Trophoblast cell (in vitro differentiated cells and primary cell): ENCODE measurements at places on chromosomes 12 and 14.

DNA sequence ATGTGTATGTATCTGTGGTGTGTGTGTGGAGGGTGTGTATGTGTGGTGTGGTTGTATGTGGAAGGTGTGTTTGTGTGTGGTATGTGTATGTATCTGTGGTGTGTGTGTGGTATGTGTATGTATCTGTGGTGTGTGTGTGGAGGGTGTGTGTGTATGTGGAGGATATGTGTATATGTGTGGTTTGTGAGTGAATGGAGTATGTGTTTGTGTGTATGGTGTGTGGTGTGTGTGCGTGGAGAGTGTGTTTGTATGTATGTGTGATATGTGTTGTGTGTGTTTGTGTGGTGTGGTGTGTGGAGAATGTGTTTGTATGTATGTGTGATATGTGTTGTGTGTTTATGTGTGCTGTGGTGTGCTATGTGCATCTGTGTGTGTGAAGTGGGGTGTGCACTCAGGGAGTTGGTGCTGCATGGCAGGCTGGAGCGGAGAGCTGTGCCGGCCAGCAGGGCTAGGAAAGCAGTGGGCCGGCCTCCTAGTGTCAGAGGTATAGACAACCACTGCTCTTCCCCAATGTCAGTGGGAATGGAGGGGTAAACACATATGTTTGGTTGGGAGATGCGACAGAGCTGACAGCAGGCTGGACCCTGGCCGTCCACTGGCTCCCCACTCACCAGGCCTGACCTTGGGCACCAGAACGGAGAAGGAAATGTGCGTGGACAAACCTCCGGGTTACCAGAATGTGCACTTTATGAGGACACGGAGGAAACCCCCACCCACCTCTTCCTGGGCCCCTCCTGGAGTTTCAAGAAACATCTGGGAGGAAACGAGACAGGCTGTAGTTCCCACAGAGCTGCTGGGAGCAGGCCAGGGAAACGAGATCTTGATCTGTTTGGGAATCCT is 60.7 kb downstream of the CLMN start:
- DNase-seq, result no peak

DNA sequence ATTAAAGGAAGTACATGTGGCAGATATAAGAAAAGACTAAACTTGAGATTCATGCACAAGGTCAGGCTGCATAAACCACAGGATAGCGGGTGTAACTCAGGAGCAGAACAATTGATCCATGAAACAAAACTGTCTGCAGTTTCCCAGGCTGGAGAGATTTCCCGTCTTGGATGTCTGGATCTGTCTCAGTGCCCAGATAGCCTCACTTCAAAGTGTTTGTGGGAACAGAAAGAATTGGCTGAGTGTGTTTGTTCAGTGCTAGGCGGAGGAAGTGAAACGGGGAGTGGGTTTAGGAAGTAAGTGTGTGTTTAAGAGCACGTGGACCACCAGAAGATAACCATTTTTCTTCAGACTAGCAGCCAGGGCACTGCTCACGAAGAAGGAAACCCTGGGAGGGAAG is 1.4 kb upstream of the RNASE10 start:
- no peak for DNase-seq

DNA sequence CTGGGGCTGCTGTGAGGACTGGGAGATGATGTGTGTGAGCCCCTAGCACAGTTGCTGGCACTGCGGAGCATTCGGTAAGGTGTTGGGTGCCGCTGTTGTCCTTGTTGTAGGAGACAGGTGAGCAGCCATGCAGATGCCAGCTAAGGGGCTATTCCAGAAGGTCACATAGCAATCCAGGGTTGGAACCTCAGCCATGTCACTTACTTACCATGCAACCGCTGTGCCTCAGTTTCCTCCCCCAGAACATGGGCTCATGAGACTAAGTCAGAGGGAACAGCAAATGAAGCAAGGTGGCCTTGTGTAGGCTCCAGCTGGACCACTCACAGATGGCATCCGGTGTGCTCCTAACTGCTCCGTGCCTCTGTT is 13.2 kb downstream of the DTX1 start:
- no peak for DNase-seq

DNA sequence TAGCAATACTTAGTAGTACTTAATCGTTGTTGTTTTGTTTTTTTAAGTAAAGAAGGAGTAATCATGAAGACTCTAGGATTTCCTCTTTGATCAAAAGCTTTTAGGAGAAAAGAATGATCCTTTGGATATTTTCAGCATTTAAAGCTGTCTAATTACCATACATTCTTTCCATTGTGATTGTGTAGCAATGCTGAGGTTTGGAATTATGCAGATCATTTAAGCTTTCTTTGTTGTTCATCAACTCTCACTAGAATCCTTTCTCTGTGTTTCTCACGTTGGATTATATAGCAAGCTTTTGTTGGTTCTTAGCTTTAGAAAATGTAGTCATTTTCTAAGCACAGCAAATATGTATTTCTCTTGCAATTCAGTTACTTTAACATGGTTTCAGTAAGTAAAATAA is 25.8 kb downstream of the CCDC91 start:
- DNase-seq, result no peak

DNA sequence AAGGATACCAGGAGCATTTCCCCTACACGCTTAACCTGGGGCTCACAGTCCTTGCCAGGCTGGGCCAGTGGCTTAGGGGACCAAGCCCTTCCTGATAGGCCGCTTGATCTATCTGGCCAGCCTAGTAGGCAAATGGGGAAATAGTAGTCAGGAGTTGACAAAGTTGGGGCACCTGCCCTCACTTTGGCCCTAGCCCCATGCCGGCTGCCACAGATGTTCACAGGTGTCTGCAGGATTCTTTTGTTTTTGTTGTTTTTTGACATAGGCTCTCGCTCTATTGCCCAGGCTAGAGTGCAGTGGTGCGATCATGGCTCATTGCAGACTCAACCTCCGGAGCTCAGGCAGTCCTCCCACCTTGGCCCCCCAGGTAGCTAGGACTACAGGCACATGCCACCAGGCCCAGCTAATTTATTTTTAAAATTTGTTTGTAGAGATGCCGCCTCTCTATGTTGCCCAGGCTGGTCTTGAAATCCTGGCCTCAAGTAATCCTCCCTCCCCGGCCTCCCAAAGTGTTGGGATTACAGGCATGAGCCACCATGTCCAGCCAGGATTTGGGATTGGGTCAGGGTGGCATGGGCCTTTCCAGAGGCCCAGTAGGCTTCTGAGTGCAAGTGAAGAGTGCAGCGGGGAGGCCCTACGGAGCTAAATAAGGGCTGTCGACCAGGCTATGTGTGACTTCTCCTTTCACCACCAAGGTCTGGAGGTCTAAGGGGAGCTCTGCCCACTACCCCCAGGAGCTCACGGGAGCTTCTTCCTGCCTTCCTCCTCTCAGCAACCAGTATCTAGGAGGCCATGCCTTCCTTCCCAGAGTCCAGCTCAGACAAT is 15.5 kb upstream of the HDAC7 start:
- DNase-seq, result no peak

DNA sequence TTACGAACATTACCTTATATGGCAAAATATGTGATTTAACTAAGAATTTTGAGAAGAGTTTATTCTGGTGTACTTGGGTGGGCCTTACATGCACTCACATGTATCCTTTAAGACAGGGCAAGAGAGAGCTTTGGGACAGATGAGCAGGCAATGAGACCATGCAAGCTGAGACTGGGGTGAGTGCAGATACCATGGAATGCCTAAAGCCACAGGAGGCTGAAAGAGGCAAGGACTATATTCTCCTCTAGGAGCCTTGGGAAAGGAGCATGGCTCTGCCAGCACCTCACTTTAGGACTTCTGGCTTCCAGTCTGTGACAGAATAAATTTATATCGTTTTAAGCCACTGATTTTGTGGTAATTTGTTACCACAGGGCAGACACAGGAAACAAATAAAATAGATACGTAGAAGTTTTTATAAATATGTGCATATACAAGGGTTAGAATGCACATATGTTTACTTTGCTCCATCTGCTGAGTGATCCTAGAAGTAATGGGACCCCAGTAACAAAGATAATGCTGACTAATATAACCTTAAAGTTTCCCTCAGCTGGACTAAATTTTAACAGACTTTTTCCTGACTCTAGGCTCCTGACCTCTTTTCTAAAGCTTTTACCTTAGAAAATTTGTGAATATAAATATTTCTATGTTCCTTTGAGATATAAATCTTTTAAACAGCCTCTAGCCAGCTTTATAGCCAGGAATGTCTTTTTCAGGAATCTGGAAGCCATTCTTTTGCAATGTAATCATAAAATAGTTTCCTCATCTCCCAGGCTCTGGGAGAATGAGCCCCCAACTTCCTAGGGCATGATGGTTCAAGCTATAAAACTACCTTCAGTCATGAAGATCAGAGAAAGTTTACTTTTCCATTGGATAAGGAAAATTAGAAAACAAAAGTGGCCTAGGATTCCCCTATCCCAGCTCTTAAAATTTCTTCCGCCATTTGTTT is 216.8 kb downstream of the PPFIA2 start:
- no peak for DNase-seq

DNA sequence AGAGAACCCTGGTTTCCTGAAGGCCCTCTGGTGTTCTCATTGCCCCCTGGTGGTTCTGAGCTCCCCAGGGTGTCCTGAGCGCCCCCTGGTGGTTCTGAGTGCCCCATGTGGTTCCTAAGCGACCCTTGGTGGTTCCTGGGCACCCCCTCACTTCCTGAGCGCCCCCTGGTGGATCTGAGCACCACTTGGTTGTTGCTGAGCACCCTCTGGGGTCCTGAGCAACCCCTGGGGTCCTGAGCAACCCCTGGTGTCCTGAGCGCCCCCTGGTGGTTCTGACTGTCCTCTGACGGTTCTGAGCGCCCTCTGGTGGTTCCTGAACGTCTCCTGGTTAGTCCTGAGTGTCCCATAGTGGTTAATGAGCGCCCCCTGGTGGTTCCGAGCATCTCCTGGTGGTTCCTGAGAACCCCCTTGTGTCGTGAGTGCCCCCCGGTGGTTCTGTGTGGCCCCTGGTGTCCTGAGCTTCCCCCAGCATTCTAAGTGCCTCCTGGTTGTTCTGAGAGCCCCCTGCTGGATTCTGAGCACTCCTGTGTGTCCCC is 568.3 kb downstream of the TMEM121 start:
- no peak for DNase-seq

DNA sequence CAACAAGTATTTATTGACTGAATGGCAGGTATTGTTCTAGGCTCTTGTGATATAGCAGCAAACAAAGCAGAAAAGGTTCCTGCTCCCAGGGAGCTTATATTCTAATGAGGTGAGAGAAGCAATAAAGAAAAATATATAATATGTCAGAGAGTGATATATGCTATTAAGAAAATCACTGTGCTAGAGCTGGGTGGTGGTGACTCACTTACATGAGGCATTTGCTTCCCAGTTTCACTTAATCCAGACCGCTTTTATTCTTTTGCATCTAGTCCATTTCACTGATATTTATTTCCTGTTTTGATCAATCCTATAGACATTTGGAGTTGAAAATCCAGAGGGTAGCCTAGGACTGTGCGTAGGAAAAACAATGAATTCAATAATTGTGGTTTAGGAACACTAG is 17.5 kb downstream of the TRHDE start:
- no peak for DNase-seq

GRCh38 chr12:103913100-103913499 is 17.1 kb upstream of the HSP90B1 start:
- no peak for DNase-seq

DNA sequence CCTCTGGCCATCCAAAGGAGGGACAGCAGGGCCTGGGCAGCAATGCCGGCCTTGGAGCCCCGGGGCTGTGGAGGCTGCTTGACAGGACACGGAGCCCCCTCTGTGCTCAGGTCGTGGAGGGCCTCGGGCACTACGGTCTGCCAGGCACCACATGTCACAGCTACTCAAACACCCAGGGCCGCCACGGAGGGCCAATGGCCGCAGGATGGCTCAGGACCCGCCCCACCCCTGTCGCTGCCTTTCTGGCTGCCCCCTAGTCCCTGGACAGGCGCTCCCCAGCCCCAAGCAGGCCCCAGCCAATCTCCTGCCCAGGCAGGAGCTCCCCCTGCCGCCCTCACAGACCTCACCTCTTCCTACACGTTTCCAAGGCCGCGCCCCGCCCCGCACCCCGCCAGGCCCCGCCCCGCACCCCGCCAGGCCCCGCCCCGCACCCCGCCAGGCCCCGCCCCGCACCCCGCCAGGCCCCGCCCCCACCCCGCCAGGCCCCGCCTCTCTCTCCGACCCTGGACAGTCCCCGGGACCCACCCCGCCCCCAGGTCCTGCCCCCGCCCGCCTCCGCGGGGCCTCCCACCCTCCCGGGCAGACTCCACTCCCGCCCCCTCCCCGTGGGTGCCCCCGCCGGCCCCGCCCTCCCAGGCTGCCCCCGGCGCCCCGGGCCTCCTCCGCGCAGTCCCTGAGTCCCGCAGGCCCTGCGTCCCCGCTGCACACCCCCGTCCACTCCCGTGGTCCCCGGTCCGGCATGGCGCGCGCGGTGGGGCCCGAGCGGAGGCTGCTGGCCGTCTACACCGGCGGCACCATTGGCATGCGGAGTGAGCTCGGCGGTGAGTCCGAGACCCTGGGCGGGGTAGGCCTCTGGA is at the start of gene ASPG:
TSS of gene ASPG (plus strand) at position 669 of the 857 bp plus-strand sequence. CDS start at position 740, 71 bp downstream.
- DNase-seq, result no peak

GRCh38 chr12:88958153-88958552 is 377.9 kb upstream of the KITLG start:
- DNase-seq, result no peak

DNA sequence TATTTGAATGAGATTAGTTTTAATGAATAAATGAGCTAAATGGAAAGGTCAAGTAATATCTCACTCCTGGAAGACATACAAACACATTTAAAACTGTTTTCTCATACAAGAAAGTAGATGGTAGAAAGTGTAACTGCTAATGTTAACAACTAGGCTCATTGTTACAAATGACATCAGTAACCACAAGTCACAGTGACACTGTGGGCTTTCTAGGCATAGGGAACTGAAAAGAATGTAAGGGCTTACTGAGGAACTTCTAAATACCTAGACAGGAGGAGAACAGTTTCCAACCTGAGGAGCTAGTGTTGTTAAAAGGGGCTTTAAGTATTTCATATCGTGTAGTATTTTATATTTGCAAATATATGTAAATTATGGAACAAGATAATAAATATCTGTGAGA is 17.5 kb upstream of the ERGIC2 start:
- DNase-seq, result no peak

- peak; percentile 86 for DNase-seq
Observed at GRCh38 chr14:94019329-94019728, 6.8 kb upstream of the OTUB2 start.

DNA sequence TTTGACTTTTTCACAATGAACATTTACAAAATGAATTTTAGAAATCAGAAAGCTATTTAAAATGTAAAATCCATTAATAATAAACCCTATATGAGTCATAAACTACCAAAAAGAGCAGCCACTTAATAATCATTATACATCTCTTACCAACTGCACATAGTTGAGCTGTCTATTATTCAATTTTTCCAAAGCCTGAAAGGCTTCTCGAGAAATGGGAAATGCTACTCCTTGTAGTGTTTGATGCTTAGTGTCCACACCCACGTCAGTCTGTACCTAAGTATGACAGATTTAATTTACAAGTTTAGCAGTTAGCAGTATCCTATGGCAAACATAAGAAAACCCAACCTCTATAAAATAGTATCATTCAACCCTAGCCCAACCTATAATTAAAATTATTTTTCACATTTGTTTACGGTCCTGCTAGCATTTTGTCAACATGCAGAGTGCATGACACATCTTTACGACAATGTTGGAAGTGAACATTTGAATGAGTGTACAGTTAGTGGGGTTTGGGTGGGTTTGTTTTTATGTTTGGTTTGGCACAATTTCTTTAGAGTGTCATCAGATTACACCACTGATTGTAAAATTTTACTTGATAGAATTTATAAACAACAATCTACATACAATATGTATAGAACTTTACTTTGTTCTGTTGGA is 8.4 kb downstream of the TWF1 start:
- DNase-seq, result no peak
